H54 (cell line): ENCODE measurements at places on chromosomes 1 and 21.

GRCh38 chr1:43934101-43934985 lies 742 bp downstream of the ARTN start:
- DNase-seq: no peak

DNA sequence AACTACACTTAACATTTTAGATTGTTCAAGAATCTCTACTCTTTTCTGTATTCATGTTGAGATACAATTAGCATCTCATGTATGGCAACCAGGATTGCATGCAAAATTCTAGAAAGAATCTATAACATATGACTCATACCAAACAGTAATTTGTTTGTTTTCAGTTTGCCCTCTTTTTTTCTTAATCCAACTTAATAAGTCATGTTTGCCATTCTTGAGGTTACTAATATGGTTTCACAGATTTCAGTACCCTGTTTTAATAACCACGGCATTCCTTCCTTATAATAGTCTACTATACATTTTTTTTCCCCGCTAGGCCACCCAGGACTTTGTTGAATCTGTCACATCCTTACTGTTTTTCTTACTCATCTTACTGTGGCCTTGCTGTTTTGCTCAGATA lies 140.8 kb downstream of the FMN2 start:
- no peak for DNase-seq

DNA sequence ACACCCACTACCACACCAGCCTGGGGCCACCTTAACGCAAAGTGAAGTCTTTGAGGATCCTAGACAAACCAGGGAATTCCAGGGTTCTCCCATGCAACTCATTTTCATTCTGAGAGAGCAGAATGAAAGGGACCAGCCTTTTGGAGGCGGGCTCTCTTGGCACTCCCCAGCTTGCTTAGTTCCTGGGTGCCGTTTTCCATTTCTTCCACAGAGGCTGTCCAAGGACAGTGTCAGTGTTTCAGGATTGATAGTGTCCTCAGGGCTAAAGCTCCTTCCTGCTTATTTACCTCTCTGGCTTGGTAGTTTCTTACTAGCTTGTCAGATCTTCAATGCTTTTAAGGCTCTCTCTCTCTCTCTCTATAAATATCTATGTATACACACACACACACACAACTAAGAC lies 30.1 kb upstream of the GNG4 start:
- no peak for DNase-seq

GRCh38 chr21:29221253-29221744 lies 77.4 kb upstream of the BACH1 start:
- peak; percentile 44 for DNase-seq

DNA sequence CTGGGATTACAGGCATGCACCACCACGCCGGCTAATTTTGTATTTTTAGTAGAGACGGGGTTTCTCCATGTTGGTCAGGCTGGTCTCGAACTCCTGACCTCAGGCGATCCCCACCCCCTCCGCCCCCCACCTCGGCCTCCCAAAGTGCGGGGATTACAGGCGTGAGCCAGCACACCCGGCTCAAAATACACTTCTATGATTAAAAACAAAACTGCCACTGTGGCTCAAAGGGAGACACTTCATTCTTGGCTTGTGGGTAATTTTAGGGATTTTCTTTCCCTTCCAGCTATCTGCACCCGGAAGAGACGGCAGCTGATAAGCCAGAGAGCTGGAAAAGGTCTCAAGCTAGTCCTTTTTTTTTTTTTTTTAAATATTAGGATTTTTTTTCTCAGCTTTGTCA lies 24.5 kb downstream of the TMPRSS2 start:
- no peak for DNase-seq

GRCh38 chr1:90174246-90174645 lies 179.3 kb downstream of the ZNF326 start:
- no peak for DNase-seq

DNA sequence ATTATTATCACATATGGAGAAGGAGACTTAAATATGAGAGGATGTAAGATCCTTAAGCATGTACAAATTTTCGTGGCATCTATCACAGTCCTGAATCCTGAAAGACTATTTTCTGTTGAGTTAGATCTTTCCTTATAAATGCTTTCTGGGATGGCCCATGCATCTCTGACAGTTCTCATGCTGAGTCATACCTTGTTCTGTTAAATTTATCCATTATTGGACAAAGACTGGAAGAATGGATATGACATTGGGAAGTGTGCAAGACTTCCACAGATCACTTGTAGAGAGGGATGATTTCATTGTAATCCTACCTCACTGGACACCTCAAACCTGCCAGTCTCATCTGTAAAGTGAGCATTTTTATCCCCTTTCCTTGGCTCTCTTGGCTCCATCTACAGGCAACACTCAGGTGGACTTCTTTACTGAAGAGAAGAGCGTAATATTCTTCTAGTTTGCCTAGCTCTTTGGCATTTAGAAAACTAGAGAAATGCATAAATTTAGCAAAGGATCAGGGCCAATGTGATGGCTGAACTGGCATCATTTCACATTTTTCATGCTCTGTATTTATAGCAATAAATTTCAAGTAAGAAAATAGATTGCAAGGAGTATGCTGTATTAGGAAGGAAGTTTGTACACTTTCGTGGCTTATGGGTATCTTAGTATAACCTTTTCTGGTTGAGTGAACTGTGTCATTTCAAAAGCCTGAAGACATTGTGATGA lies 128.2 kb downstream of the NFIA start:
- no peak for DNase-seq

DNA sequence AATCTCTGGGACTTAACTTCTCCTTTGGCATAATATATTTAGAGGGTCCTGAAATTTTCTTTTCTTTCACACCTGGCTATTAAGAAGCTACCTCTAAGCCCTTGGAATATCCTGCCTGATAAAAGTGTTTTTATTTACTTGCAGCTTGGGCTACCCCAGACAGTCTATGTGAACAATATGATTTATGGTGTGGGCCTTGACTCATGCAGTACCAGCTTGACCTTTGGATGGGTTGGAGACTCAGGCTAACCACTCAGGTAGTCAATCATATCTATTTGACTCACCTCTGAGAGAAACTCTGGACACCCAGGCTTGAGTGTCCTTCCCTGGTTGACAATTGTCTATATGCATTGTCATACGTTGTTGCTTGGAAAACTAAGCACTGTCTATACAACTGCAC lies 13.4 kb upstream of the PGBD2 start:
- no peak for DNase-seq

- no peak for DNase-seq
Observed at GRCh38 chr21:42649122-42650032, 4.0 kb upstream of the PDE9A start.

GRCh38 chr1:8373581-8374241 lies 55.8 kb downstream of the SLC45A1 start:
- DNase-seq: no peak

- no peak for DNase-seq
Observed at GRCh38 chr1:227733309-227733705, 1.8 kb downstream of the JMJD4 start.

DNA sequence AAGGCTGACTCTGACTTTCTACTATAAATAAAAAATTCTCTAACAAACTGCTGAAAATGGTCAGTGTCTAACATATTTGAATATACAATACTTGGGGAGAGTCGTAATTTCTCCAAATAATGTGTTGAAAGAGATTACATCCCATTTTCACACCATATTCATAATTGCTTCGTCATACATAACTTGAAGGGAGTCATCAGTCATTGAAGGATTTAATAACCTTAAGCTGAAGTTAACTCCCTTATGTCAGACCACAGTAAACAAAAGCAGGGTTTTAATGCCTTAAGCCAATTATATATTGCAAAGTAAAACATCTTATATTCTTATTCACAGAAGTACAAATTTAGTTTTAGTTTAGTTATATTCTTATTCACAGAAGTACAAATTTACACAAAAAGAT lies 129.9 kb downstream of the RERE start:
- DNase-seq: no peak

DNA sequence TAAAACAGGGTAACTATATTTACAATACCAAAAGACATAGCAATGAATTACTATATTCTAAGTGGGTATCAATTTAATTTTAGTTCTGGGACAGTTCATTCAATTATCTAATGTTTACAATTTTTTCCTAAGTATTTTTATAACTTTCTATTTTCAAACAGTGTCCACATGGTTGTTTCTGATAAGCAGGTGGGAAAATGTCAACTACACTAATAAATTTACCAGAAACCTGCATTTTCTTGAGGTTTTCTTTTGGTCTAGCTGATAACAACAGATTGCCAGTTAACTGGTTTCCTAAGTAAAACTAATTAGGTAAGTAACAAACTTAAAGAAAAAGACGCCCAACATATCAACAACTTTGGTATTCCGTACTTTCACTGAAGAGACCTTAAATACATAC lies 84.9 kb upstream of the GFI1 start:
- DNase-seq: no peak

DNA sequence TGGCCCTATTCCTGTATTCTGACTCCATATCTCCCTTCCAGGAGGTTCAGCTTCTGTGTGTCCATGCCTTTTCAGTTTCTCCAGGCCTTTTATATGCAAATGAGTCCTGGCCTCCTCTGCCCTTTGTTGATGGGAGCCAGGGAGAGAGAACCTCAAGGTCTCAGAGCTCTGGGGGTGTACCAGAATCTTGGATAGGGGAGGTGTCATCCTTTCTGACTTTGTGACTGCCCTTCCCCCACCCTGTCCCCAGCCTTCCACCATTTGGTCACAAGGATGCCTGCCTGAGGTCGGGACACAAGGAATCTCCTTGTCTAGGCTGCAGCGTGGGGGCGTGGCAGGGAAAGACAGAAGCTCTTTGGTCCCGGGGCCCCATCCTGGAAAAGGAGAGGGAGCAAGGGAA lies 18.6 kb downstream of the LURAP1 start:
- no peak for DNase-seq

DNA sequence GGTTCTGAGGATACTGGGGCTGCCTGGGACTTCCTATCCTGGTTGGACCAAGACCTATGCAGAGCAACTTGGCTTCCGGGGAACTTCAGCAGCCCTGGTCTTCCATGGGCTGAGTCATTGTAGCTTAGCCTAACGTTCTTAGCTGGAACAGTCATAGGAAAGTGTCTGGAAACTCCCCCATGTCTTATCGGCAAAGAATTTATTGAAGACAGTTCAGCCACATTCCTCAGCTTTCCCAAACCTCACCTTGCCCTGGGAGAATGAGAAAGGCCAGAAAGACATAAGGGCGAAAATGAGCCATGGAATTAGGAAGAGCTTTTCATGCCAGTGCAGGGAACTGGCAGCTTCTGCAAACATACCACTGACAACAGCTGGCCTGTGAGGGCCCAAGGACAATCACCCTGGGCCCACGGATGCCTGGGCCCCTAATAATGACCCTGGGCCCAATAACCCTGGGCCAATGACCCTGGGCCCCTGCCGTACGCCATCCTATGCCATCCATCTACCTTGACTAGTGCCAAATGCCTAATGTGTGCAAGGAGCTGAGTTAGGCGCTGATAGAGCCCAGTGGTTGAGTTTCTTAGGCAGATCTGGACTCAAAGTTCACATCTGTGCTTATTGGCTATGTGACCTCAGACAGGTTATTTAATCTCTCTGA lies 114.4 kb upstream of the GADD45A start:
- DNase-seq: peak; percentile 78

DNA sequence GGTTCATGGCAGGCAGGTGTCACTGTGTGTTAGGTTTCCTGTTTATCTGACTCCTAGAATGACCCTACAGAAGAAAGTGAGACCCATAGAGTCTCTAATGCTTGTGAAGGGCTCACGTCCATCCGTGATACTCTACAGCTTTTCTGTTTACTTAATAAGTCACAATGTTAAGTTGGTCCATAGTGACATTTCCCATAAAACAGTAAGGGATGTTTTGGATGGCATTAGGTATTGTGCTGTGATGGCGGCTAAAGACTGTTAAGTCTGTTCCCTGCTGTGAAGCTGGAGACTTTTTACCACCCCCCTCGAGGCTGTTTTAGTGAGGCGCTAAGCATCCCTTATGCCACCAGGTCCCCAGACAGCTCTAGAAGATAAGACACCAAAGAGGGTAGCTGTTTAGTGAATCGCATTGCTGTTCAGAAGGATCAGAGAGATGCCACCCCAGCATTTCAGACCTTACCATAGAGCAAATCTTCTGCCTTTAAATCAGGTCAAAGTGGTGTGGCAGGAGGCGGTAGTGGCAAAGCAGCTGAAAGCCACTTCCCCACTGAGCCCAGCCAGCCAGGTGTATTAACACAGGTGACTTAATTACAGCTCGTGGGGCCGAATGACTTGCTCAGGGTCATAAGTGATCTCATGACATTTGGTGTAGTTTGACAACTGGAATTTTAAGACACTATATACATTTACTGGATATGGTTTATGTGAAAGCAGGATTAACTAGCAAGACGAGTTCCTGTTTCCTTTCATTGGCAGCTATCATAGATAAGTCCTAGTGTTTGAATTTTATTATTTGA lies 25.0 kb downstream of the SLC37A1 start:
- no peak for DNase-seq

GRCh38 chr1:216194721-216195120 lies 228.5 kb downstream of the USH2A start:
- no peak for DNase-seq
